Activated CD4-positive, alpha-beta memory T cell treated with anti-CD3 and anti-CD28 coated beads, Interleukin-2, amount 10 ng/mL, durations not matched to agents 7 days and 5 days (primary cell): ENCODE measurements at places on chromosomes 3 and 15. TPM values are rescaled to one million over a fixed set of nuclear protein-coding genes. Genes with fewer than 3 reads are reported as not detected.

Gene CACNA1D
- 3.2 TPM for total RNA-seq

DNA sequence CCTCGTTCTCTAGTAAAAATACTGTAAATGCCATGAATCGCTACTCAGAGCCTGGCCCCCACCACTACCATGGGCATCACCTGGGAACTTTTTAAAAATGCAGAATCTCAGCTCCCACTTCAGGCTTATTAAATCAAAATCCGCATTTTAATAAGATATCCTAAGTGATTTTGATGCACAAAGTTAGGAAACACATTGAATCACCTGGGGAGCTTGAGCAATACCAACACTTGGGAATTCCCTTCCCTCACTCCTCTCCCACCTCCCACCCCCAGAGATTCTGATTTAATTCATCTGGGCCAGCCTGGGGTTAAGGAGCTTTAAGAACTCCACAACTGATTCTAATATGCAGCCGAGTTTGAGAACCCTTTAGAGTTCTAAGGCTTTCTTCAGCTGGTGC is 26.8 kb downstream of the RLBP1 start:
- no peak for DNase-seq
- H3K27ac ChIP-seq: no peak overlapping the region
- no peak overlapping the region for H3K4me3 ChIP-seq
- no peaks in the 10 kb centered on the region for H3K27me3 ChIP-seq

GRCh38 chr3:31671451-31671850 is 138.7 kb downstream of the STT3B start:
- no peak overlapping the region for H3K4me3 ChIP-seq
- H3K27me3 ChIP-seq: no peaks in the 10 kb centered on the region
- no peaks in the 10 kb centered on the region for H3K36me3 ChIP-seq
- peaks cover 4% of the 10 kb centered on the region for H3K4me1 ChIP-seq
- no peak for DNase-seq

GRCh38 chr3:188164248-188164687 is 10.3 kb downstream of the LPP start:
- peak overlapping the region; percentile 70 for H3K27ac ChIP-seq
- H3K36me3 ChIP-seq: peaks cover 39% of the 10 kb centered on the region
- no peaks in the 10 kb centered on the region for H3K27me3 ChIP-seq

DNA sequence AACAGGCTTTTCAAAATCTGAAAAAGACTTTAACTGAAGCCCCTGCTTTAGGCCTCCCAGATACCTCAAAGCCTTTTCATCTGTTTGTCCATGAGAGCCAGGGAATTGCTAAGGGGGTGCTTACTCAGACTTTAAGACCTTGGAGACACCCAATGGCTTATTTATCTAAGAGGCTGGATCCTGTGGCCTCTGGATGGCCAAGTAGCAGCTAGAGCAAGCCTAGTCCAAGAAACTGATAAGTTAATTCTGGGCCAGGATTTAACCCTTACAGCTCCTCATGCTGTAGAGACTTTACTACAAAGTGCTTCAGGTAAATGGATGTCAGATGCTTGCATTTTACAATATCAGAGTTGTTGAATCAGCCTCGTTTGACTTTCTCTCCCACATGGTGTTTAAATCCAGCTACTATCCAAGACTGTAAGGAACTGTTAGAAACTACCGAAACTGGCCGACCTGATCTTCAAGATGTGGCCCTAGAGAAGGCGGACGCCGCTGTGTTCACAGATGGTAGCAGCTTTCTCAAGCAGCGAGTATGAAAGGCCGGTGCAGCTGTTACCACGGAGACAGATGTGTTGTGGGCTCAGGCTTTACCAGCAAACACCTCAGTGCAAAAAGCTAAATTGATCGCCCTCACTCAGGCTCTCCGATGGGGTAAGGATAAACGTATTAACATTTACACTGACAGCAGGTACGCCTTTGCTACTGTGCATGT is 3.3 kb downstream of the DET1 start:
- H3K4me3 ChIP-seq: no peak overlapping the region
- H3K36me3 ChIP-seq: no peaks in the 10 kb centered on the region
- peaks cover 15% of the 10 kb centered on the region for H3K4me1 ChIP-seq
